Activated CD8-positive, alpha-beta memory T cell treated with anti-CD3 and anti-CD28 coated beads for 36 hours (primary cell): ENCODE measurements at places on chromosomes 7 and 10. TPM values are rescaled to one million over a fixed set of nuclear protein-coding genes. Genes with fewer than 3 reads are reported as not detected.

EPO gene
- 0.15 TPM for total RNA-seq

NCF1 gene
- 0.31 TPM for total RNA-seq

IQUB gene
- not detected for total RNA-seq

EBLN1 gene
- not detected for total RNA-seq

TSPAN12 gene
- not detected for total RNA-seq

PRR15 gene
- total RNA-seq: not detected

PDE6C gene
- total RNA-seq: not detected

GLRX3 gene
- 164 TPM for total RNA-seq

METTL27 gene
- 0.21 TPM for total RNA-seq
